ENCODE measurements at places on chromosomes 4 and X.

DNA sequence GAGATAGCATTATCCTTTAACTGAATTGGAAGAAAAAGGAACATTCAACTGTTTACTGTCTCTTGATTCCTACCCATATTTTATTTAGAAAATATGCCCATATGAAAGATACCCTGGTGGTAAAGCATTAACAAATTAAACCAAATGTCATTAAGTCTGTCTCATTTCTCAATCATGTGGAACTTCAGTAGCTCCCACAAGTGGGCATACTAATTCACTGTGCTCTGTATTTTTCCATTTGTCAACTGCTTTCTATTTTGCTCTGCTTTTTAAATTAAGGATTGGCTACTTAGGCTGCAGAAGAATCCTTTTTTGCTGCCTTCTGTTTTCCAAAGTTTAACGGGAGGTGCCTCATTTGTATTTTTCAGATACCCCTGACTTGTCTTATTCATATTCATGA lies 77.2 kb downstream of the DDIT4L start:
- DNase-seq = no peak

- no peak for DNase-seq
These were observed 44.9 kb downstream of the STAP1 start for GRCh38 chr4:67603310-67604028.

DNA sequence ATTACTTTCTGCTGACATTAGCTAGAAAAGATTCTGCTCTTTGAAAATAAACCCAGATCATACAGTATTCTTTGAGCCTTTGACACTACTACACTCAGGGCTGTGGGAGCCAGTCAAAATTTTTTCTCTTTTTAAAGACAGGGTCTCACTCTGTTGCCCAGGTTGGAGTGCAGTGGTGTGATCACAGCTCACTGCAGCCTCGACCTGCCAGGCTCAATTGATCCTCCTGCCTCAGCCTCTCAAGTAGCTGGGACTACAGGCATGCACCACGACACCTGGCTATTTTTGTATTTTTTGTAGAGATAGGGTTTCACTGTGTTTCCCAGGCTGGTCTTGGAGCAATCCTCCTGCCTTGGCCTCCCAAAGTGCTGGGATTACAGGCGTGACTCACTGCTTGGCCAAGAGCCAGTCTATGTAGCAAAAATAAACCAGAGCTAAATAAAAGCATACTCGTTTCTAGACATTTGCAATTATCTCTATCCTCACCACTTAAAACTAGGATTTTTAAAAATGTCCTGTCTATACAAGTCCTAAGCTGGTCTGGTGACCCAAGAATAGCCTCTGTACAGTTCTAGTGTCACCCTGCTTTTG lies 43.2 kb downstream of the AKAP4 start:
- DNase-seq = no peak

GRCh38 chr4:113952452-113953029 lies 26.9 kb downstream of the ARSJ start:
- DNase-seq = no peak
